ENCODE measurements at places on chromosomes 12 and 14. TPM values are rescaled to one million over a fixed set of nuclear protein-coding genes. Genes with fewer than 3 reads are reported as not detected.

- no peak for ATAC-seq
Observed at GRCh38 chr12:66860752-66861750, 182.2 kb upstream of the GRIP1 start.

GRCh38 chr12:110566993-110567392 is 16.1 kb downstream of the PPTC7 start:
- no peak for ATAC-seq

DNA sequence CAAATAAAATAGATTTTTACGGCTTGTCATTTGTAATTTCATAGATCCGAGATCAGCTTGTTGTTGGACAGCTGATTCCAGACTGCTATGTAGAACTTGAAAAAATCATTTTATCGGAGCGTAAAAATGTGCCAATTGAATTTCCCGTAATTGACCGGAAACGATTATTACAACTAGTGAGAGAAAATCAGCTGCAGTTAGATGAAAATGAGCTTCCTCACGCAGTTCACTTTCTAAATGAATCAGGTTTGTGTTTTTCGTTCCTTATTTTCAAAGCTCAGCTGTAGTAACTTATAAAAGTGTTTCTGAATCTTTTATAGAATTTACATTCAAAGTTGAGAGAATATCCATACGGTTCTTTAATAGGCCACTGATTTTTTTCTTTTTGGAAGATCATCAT is 89.1 kb downstream of the LRRK2 start:
- no peak for ATAC-seq

GRCh38 chr14:25090716-25091454 is 40.9 kb upstream of the STXBP6 start:
- no peak for ATAC-seq

DNA sequence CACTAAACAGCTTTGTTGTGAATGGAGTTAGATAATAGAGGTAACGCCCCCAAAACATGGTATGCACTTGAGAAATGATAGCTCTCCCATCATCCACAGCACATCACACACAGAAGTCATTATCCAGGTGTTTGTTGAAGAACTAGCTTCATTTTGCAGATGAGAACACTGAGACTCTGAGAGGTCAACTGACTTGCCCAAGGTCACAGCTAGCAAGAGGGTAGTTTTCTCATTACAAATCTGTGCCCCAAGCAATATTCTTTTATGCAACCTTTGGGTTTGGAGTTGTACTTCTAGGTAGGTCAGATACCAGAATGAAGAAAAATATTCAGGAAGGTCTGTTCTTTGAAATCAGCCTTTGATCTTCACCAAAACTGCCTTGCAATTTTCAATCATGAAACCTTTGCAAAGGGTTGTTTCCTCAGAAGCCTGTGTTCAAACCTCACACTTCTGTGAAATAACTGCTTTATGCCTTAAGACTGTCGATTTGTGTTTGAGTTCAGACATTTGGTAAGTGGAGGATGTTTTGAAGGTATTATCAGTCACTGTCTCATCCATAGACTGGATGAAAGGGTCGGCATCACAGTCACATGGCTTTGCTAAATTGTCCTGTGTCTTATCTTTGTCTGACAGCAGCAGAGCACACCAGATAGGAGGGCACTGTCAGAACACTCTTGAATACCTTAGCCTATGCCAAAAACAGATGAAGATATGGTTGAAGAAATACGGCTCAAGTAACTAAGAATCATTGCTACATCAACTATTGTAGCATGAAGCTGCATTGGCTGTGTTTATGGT is 233.2 kb upstream of the BTG1 start:
- no peak for ATAC-seq

GRCh38 chr12:25957793-25958427 is 572 bp upstream of the RASSF8 start:
- ATAC-seq, result peak; percentile 37

GRCh38 chr12:66679461-66680084 is 697 bp upstream of the GRIP1 start:
- ATAC-seq, result no peak

GRCh38 chr14:69960296-69960695 is 81.1 kb downstream of the SMOC1 start:
- ATAC-seq, result no peak

- no peak for ATAC-seq
Observed at GRCh38 chr14:37709419-37710195, 114.2 kb downstream of the TTC6 start.

GRCh38 chr14:103871596-103872480 is 24.5 kb upstream of the PPP1R13B start:
- ATAC-seq, result peak; percentile 61

DNA sequence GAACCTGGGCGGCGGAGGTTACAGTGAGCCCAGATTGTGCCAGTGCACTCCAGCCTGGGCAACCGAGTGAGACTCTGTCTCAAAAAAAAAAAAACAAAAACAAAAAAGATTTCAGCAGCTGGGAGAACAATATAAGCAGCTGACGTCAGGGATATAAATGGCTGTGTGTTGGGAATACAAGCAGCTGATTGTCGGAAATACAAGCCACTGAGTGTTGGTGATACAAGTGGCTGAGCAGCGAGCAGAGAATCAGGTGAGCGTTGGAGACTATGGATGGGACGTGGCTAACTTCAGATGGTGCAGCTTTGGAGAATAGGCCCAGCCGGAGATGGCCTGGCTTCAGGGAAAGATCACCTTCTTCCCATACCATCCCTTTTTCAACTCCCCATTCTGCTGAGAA is 32.0 kb downstream of the PSEN1 start:
- ATAC-seq, result no peak

GRCh38 chr14:94938016-94938415 is 168.1 kb upstream of the GSC start:
- ATAC-seq, result no peak

The MORN3 gene
- not detected for total RNA-seq
